ENCODE measurements at places on chromosomes 6 and 20.

DNA sequence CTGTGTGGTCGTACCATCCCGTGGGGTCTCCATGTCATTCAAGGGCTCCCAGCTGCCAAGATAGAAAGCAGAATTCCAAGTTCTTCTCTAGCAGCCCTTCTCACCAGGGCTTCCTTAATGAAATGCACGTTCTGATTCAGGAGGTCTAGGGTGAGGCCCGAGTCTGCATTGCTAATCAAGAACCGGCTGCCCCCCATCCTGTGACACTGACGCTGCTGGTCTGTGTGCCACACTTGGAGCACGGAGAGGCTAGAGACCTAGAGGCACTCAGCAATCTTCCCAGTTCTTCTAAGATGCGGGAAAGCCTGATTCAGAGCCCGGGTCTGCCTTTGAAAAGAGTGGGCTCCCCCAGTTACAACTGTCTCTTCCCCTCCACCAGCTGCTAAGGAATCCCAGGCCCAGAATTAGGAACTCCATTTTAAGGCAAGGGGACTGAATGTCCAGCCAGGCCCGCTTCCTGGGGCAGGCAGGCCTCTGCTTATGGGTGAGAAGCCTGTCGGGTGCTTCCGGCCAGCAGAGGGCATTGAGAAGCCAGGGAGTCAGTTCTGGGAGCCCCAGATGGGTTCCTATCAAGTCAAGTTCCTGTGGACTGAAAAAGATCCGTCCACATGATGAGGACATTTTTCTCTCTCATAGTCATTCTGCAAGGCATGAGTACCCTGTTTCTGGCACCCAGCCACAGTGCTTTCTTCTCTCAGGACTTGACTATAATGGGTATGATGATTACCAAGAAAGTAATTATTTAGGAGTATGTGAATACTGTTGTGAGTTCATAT, 69.8 kb upstream of the RIN2 start:
- H3K4me1 ChIP-seq = no peaks in the 10 kb centered on the region
- peak; percentile 73 for DNase-seq
- H3K27ac ChIP-seq = no peak overlapping the region
- no peak overlapping the region for H3K4me3 ChIP-seq
- no peaks in the 10 kb centered on the region for H3K27me3 ChIP-seq

DNA sequence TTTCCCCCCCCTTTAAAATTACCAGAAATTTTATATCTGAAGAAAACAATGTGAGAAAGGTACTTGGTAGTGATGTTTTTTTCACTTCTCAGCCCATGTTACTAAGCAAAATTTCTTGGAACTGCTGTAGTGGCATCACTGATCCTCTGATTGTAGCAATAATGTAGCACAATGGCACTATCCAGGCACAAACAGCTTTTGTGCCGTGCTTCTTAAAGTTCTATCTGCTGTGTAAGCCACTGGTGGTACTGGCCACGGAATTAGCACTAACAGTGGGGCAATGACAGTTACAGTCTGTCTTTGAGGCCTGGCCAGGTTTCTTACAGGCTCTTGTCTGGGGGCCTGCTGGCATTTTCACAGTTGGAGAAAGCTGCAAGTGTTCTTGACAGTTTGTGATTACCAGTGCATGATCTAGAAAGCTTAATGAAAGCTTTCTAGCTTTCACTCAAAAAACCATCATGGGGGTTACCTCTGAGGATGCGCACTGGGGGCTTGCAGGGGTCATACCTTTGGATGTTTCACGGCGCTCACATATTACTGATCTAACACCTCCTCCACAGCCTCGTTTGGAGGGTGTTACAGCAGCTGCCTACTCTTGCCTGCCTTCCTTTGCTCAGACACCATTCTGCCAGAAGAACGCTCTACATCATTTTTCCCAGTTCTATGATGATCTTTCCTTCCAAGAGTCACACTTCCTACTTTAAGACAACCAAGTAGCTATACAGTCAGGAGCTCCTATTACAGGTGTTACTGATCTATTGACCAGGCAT, 58.4 kb upstream of the ARMH2 start:
- H3K36me3 ChIP-seq = no peaks in the 10 kb centered on the region
- H3K4me3 ChIP-seq = no peak overlapping the region
- H3K27ac ChIP-seq = no peak overlapping the region
- H3K4me1 ChIP-seq = peaks cover 22% of the 10 kb centered on the region

DNA sequence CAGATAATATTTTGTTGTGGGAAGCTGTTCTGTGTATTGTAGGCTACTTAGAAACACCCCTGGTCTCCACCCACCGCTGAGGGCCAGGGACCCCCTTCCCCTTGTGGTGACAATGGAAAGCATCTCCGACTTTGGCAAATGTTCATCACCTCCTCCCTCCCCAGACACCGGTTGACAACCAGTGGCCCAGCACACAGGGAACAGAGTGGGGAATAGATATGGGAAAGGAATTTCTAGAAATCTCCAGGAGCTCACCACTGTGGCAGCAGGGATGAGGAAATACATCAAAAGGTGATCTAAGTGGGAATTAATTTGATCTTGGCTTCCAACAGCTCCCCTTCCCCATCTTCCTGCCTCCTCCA, 257.3 kb upstream of the FOXQ1 start:
- H3K4me3 ChIP-seq = no peak overlapping the region
- no peaks in the 10 kb centered on the region for H3K4me1 ChIP-seq
- no peak for DNase-seq
- no peaks in the 10 kb centered on the region for H3K36me3 ChIP-seq

GRCh38 chr6:112986321-112986720, 639.2 kb downstream of the RFPL4B start:
- no peak for DNase-seq
- H3K4me1 ChIP-seq = no peaks in the 10 kb centered on the region
- H3K36me3 ChIP-seq = no peaks in the 10 kb centered on the region
- H3K27me3 ChIP-seq = no peaks in the 10 kb centered on the region
- H3K4me3 ChIP-seq = no peak overlapping the region
- no peak overlapping the region for H3K27ac ChIP-seq

- H3K27ac ChIP-seq = no peak overlapping the region
- H3K36me3 ChIP-seq = no peaks in the 10 kb centered on the region
- no peaks in the 10 kb centered on the region for H3K27me3 ChIP-seq
- no peak overlapping the region for H3K4me3 ChIP-seq
Observed at GRCh38 chr20:37421988-37422387, 76.0 kb downstream of the SRC start.

DNA sequence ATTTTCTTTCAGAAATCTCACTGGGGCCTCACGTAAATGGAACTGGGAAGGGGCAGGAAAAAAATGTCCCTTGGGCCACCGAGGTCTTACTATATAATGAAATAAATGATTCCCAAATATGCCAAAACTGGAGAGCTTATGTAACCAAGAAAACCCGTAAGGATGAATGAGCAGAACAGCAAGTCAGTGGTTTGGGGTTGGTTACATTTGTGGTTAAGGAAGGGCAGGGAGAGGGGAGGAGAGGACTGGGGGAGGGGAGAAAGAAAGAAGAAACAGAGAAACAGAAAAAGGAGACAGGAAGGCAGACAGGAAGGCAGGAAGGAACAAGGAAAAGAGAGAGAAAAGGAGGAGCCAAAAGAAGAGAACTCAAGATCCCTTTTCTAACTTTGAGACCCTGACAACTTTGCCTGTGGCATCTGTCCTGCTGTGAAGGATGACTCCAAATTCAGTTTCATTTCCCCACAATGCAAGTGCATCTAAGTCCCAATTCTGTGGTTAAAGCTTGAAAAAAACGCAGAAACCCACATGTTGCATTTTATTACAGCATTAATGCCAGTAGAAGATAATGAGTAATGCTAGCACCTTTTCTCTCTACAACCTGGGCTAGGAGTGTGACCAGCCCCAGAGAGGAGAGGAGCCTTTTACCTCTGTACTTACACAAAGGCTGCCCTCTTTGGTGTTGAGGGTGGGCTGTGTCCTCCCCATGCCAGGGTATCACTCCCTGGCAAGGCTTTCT, 10.8 kb upstream of the ARMC2 start:
- DNase-seq = no peak
- H3K4me1 ChIP-seq = peaks cover 23% of the 10 kb centered on the region
- no peak overlapping the region for H3K27ac ChIP-seq
- no peaks in the 10 kb centered on the region for H3K36me3 ChIP-seq

GRCh38 chr6:5997420-5997987, 9.2 kb downstream of the NRN1 start:
- DNase-seq = no peak
- H3K27me3 ChIP-seq = no peaks in the 10 kb centered on the region
- peak overlapping the region; percentile 82 for H3K27ac ChIP-seq
- no peaks in the 10 kb centered on the region for H3K36me3 ChIP-seq

GRCh38 chr6:19691465-19692167, 145.6 kb upstream of the ID4 start:
- DNase-seq = no peak
- H3K4me3 ChIP-seq = peak overlapping the region; percentile 40
- H3K4me1 ChIP-seq = peaks cover 13% of the 10 kb centered on the region
- H3K36me3 ChIP-seq = no peaks in the 10 kb centered on the region
- H3K27ac ChIP-seq = no peak overlapping the region
- H3K27me3 ChIP-seq = no peaks in the 10 kb centered on the region

Measured in tibial nerve (tissue), 4 donors.